ENCODE measurements at places on chromosomes 2 and 18.

DNA sequence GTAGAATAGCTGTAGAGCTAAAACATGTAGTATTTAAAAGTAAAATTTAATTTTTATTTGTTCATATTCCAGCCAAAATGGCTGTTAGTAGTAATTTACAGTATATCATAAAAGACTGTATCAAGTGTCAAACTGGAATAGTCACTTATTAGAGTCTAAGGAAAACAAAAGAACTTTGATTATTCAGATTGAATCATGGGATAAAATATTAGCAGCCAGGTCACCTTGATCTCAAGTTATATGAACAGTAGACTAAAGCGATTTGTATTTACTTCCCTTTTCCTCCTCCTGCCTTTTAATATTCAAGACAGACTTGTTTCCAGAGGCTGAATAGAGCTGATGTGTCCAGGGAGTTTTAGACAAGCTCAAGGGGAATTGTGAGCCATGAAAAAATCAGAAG, 54.4 kb downstream of the PMAIP1 start:
- no peak for DNase-seq

GRCh38 chr18:58862851-58863538, 1.7 kb upstream of the ZNF532 start:
- no peak for DNase-seq

GRCh38 chr2:39658371-39658770, 7.3 kb upstream of the TMEM178A start:
- DNase-seq = no peak

DNA sequence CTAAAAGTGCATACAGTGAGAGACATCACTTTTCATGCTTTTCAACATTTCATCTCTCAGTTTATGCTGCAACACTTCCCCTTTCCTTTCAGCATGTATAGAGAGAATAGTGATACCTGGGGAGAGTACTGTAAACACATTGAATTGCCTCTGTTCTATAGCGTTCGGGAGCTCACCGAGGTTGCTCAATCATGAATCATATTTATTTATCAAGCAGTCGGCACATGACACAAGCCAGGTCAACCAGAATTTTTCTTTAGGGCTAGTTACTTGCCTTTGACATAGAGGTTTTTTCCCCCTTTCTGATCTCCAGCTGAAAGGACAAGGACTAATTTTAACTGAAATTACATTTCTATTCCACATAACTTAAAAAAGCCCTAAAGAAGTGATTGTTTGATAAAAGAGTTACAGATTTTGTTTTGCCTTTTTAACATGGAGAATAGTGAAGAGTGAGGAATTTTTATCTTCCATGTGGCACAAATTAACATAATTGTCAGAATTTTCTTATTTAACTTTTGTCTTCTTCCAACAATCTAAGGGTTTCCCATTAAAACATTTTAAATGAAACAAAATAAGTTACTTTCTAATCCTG, 690.9 kb upstream of the TMEFF2 start:
- no peak for DNase-seq

GRCh38 chr2:31312898-31313297, 78.9 kb downstream of the EHD3 start:
- DNase-seq = no peak

DNA sequence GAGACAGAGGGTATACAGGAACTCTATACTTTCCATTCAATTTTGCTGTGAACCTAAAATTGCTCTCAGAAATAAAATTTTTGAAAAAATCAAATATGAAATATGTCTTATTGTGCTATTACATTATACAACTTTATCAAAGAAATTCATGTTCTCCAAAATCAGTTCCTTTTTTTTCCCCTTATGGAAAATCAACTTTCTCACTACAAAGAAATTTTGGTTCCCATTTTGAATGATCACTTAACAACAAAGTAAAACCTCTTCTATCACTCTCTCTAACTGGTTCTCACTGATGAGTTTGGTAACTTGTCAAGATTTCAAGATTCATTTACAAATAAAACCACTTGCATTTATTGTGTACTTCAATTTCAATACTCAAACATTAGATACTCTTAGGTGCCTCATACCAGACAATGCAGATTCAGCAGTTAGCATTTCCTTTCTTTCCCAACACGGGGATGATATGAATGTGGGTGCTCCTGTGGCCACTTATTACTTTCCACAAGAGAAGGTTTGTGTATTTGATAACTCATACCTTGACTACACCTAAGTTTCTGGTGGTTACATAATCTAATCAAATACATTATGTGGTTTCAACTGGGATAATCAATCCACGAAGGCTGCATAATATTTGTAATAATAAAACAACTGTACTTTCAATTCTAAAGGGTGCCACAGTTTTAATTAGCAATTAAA, 6.4 kb downstream of the PSME4 start:
- DNase-seq = no peak

DNA sequence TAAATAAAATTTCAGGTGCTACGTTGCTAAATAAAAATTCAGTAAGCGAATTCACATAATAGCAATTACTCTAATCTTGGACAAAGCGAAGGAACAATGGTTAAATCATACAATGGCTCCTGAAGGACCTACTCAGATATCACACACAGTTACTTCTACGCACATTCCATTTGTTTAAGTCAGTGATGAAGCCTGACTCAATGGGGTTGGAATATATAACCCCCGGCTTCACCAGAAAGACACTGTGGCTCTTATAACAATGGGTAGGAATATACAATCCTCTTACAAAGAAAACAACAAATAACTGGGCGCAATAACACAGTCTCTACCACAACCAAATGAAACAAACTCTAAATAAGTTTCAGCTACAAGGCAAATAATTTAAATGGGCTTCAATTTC, 349.5 kb downstream of the IRS1 start:
- no peak for DNase-seq

DNA sequence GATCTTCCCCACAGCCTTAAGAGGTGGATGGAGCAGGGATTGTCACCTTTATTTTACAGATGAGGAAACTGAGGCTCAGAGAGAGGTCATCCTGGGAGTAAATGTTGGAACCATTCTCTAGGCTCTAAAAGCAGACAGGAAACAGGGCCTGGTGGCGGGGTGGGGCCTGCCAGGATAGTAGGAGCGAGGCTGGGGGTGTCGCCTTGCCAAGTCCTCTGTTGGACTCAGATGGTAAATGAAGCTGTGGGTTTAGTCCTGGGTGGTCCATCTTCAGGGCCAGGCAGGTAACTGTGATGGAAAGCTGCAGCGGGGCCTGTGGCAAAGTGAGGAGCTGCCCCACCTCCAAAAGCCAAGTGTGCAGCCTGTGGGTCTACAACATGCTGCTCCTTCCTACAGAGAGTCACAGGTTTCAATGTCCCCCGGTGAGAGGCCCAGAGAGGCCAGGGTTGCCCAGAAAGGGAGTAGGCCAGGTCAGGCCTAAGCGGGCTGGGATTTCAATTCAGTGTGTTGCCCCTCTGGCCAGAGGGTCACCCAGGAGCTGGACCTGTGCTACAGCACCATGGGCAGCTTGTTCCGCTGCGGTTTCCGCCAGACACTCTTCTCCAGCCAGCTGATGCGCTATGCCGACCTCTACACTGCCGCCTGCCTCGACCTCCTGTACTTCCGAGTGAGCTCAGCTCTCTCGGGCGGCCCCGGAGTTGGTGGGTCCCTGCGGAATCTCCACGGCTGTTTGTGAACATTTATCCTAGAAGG, 6.6 kb downstream of the NT5DC4 start:
- DNase-seq = no peak

- no peak for DNase-seq
Observed at GRCh38 chr2:218128781-218129457, 3.1 kb downstream of the CXCR2 start.

DNA sequence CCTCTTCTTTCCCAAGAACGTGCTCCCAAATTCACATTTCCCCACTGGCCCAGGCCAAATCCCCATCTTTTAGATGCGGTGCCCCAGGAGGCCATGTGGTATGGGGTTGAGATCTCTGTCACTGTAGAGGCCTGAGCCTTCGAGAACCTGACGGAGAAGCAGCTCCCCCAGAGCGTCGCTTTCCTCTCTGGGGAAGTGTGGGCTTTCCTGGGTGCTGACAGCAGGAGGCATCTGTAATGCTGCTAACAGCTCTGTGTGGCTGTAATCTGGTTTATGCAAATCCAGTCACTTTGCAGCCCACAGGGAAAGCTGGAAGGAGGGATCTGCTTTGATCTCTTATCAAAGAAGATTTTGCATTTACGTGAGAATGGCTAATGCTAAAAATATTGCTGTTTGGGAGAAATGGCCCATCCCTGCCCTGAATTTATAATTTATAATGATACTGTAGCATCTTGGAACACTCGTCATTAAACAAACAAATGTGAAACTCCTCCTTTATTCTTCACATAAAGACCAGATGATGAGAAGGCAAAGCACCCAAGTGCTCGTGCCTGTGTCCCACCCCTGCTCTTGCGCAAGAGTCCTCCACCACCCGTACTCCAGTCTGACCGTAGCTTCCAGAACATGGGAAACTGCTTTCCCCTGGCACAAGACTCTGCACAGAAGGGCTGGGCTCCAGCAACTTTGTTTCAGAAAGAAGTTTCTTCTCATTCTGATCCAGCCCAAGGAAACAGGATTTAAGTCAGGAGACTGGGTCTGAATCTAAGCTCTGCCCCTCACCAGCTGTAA, 109.9 kb upstream of the EPC2 start:
- no peak for DNase-seq

GRCh38 chr2:715854-716560, 38.8 kb upstream of the TMEM18 start:
- no peak for DNase-seq

- DNase-seq = no peak
Observed at GRCh38 chr18:48816554-48816953, 134.2 kb downstream of the SMAD7 start.

GRCh38 chr2:120617055-120617454, 118.6 kb upstream of the GLI2 start:
- DNase-seq = no peak

Data from effector memory CD4-positive, alpha-beta T cell (primary cell).